Common myeloid progenitor, CD34-positive (primary cell): ENCODE measurements at places on chromosomes 2 and 18.

DNA sequence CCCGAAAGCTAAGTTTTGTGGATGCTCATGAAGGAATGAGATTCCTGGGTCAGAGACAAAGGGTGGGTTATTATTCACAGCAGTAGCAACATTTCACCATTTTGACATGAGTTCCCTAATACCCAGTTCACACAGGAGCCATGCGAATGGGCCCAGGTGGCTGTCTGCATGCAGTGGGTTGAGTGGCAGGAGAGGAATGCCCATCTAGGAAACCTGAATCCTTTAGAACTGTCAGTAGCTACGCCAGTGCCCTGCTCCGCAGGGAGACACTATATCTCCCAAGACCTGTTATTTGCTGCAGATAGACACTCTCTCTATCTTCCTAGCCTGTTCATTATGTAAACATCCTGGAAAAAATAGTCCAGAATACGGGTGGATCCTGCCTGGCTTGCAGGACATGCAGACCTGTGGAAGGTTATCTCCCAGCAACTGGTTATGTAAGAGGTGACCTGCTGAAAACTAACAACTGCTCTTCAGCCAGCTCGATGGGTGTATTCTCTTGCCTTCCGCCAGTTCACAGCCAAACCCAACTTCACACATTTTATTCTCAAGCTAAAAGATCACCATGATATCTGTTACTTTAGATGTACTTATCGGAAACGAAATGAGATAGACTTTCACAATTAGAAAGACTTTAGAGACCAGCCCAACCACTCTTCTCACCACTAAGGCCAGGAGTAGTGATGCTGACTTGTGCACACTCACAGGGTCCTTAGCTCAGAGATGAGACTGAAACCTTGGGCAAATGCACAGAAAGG, 59.1 kb downstream of the MBP start:
- no peak overlapping the region for H3K27ac ChIP-seq
- H3K36me3 ChIP-seq: peaks cover 19% of the 10 kb centered on the region
- H3K27me3 ChIP-seq: no peaks in the 10 kb centered on the region

- H3K27ac ChIP-seq: no peak overlapping the region
- no peaks in the 10 kb centered on the region for H3K36me3 ChIP-seq
- H3K4me1 ChIP-seq: no peaks in the 10 kb centered on the region
- no peak overlapping the region for H3K4me3 ChIP-seq
- no peaks in the 10 kb centered on the region for H3K27me3 ChIP-seq
Observed at GRCh38 chr2:88114889-88115288, 13.0 kb downstream of the FABP1 start.

DNA sequence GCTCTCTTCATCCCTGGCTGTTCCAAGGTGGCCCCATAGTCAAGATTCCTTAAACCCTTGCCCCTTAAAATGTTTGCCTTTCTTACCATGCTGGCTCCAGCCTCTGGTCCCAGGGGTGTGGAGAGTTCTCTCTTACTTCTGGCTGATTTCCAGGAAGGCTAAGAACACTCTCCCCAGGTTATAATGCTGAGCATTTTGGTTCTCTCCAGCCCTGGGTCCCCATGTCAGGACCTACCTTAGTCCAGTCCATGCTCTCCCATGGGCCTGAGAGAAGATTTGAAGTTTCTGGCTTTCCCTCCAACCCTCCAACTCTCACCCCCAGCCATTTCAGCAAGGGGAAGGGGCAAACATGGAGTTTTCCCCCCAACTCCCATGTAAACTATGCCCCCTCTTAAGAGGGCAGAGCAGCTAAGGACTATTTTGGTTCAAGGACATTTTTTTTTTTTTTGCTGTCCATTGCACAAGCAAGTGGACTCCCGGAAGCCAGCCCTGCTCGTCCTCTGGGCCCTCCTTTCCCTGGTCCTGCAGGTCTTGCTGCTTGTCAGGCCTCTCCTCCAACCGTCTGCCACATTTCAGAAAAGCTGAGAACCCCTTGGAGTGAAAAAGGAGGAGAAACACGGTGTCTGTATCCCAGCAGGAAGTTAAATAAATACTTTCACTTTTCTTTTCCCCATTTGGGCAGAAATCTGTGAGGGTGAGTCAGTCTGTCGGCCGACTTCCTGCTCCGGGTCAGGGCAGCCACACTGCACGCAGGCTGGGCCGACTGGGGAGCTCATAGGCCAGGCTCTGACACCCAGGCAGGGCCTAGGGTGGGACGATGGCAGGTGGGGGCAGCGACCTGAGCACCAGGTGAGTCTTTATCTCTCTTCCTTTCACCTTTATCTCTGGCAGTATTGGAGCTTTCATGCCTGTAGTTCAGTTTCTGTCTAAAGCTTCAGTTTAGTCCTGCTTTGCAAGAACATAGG, at the start of gene SP140L:
TSS of gene SP140L (plus strand) at position 741 of the 965 bp plus-strand sequence. CDS start at position 818, 77 bp downstream.
- peaks cover 3% of the 10 kb centered on the region for H3K36me3 ChIP-seq
- H3K27ac ChIP-seq: peak within 1 kb of the TSS; percentile 76
- peak within 1 kb of the TSS; percentile 78 for H3K4me3 ChIP-seq
- H3K27me3 ChIP-seq: no peaks in the 10 kb centered on the region

- H3K27me3 ChIP-seq: no peaks in the 10 kb centered on the region
- no peak overlapping the region for H3K27ac ChIP-seq
- no peak overlapping the region for H3K4me3 ChIP-seq
- no peaks in the 10 kb centered on the region for H3K36me3 ChIP-seq
- no peaks in the 10 kb centered on the region for H3K4me1 ChIP-seq
- DNase-seq: no peak
Observed at GRCh38 chr2:60278906-60279305, 274.5 kb downstream of the BCL11A start.

DNA sequence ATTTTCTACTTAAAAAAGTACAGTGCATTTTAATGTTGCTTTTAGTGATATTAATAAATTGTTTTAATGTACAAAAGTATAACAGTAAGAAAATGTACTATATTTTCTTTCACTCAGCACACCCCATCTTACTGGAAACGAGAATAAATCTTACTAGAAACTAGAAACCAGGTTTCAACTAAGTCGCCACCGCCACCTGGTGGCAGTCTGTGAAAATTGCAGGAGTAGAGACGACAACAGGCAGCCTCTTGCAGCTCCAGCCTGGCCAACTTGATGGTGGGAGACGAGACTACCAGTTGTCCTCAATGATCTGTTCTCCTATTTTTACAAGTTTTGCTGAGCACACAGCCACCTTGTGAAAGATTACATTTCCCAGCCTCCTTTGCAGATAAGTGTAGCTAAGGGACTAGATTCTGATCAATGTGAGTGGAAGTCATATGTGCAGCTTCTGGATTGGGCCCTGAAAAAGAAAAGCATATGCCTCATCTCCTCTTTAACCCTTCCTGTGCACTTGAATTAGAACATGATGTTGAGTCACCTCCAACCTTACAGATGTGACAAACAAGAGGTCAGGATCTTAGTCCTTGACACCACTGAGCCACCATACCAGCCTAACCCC, 8.7 kb downstream of the OTOF start:
- no peaks in the 10 kb centered on the region for H3K4me1 ChIP-seq
- no peaks in the 10 kb centered on the region for H3K36me3 ChIP-seq
- no peak overlapping the region for H3K4me3 ChIP-seq
- H3K27ac ChIP-seq: no peak overlapping the region
- peak; percentile 74 for DNase-seq

DNA sequence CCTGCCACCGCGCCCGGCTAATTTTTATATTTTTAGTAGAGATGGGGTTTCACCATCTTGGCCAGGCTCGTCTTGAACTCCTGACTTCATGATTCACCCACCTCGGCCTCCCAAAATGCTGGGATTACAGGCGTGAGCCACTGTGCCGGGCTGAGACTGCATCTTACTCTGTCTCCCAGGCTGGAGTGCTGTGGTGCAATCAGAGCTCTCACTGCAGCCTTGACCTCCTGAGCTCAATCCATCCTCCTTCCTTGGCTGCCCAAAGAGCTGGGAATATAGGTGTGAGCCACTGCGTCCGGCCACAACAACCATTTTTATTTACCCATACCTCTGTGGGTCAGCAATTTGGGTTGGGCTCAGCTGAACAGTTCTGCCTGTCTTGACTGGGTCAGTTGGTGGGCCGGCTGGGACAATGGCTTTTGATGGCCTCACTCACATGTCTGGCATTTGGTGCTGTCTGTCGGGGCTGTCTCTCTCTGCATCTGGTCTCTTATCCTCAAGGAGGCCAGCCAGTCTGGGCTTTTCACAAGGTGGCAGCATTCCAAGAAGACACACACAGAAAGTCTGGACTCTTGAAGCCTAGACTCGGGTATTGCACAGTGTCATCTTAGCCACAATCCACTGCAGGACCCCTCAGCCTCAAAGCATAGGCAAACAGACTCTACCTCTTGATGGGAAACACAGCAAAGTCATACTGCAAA, 116.8 kb upstream of the GATA6 start:
- no peaks in the 10 kb centered on the region for H3K4me1 ChIP-seq
- no peak overlapping the region for H3K4me3 ChIP-seq
- no peaks in the 10 kb centered on the region for H3K36me3 ChIP-seq
- H3K27ac ChIP-seq: no peak overlapping the region
- no peaks in the 10 kb centered on the region for H3K27me3 ChIP-seq

DNA sequence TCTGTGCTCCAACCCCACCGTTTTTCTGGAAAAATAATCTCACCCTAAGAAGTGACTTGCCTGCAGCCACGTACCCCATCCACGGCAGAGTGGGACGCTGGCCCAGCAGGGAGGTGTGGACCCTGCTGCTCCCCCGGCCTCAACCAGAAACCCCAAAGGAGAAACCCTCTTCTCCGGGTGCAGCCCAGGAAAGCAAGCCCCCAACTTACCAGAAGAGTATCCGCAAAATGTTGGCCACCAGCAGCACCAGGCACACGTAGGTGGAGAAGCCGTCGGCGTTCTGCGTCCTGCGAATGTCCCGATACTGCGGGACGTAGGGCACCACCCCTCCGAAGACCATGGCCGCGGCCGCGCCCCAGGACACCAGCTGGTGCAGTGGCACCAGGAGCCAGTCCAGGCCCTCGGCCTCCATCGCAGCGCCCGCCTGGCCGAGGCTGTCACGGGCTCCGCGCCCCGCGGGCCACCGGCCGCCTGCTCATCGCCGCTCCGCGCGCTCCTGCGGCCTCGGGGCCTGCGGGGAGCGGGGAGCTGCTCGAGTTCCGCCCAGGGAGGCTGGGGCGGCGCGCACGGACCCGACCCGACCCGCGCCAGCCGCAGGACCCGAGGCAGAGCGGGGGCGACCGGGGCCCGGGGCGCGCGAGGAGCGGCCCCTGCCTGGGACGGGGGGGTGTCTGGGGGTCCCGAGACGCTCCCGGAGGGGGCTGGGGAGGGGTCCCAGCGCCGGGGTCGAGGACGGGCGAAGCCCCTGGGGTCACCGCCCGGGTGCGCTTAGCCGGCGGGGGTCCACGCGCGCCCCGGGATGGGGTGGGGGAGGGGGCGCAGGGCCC, 725 bp downstream of the SLC66A2 start:
- DNase-seq: no peak
- peak overlapping the region; percentile 93 for H3K4me3 ChIP-seq
- H3K4me1 ChIP-seq: peaks cover 32% of the 10 kb centered on the region
- peak overlapping the region; percentile 55 for H3K27ac ChIP-seq
- H3K27me3 ChIP-seq: peaks cover 3% of the 10 kb centered on the region

- no peak overlapping the region for H3K27ac ChIP-seq
- no peak for DNase-seq
- peaks cover 32% of the 10 kb centered on the region for H3K27me3 ChIP-seq
- H3K4me3 ChIP-seq: peak overlapping the region; percentile 67
Observed at GRCh38 chr18:8703781-8704301, 1.5 kb upstream of the MTCL1 start.

DNA sequence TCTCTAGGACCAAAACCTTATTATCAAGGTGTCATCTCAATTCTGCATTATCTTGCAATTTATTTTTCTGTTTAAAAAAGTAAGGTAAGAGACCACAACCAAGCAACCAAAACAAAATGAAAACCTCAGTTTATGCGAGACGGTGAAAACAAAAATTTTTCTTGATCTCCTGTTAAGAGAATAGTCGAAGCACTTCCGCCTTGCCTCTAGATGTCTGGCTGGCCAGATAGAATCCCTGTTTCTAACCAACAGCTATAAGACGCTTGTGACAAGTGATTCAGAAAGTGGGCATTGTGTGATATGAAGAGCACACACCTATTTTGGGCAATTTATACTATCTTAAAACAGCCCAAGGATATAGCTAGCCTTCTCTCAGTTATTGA, 51.2 kb downstream of the MGAT5 start:
- no peaks in the 10 kb centered on the region for H3K27me3 ChIP-seq
- peaks cover 14% of the 10 kb centered on the region for H3K4me1 ChIP-seq
- H3K4me3 ChIP-seq: no peak overlapping the region
- no peak overlapping the region for H3K27ac ChIP-seq

DNA sequence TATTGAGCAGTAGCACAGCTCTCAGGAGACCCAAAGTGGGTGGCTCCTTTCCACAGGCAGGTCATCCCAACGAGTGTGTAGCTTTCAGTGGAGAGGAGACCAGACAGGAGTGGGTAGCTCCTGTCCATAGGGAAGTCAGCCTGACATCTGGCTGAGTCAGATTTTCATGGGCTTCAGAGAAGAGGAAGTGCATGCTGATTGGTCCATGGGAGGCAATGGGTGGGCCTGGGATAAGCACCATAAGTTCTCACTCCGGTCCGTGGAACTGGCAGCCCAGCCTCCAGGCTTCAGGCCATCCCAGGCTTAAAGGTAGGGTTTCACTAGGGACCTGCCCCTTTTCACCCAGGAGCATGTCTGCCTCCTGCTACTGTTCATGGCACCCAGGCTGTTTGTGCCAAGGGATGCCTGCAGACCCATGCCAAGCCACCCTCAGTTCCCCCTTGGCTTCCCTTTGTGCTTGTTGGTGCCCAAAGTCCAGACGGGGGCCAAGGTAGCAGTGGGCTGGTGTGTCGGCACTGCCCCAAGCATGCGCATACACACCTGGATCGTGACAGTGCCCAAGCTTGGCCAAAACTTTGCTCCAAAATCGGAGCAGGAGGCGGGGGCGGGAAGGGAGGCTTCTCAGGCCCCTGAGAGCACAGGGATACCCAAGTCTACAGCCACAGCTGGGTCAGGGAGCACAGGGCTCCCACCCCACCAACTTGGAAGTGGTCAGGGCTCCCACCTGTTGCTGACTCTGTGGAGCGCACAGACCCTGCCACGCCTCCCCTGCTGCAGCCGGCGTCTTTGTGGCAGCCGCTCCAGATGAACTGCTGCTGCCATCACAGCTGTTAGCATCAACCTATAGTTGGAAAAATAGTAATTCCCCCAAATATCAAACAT, 26.4 kb downstream of the MARCHF7 start:
- no peaks in the 10 kb centered on the region for H3K4me1 ChIP-seq
- DNase-seq: peak; percentile 40
- peaks cover 26% of the 10 kb centered on the region for H3K36me3 ChIP-seq
- no peak overlapping the region for H3K4me3 ChIP-seq
- no peak overlapping the region for H3K27ac ChIP-seq

DNA sequence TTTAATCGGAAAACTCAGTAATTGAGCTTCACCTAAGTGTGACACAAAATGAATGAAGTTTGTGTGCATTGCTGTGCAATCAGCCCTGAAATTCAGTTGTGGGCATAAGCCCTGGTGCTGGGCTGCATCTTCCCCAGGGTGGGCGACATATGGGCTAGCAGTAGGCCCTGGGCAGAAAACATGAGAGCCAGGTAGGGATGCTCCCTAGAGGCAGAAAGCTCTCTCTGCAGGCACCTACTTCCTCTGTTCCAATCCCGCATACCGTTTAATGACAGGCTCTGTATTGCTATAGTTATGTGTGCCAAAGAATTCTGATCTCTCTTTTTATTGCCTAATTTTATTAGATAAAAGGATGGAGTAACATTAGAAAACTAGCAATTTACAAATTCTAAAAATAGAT, 456.7 kb downstream of the NRXN1 start:
- H3K4me3 ChIP-seq: no peak overlapping the region
- H3K27ac ChIP-seq: no peak overlapping the region
- H3K4me1 ChIP-seq: no peaks in the 10 kb centered on the region

- H3K27ac ChIP-seq: peak overlapping the region; percentile 90
Observed at GRCh38 chr2:46914578-46915230, 902 bp downstream of the MCFD2 start.

GRCh38 chr2:216858312-216858711, 1.6 kb downstream of the TNP1 start:
- H3K36me3 ChIP-seq: no peaks in the 10 kb centered on the region
- H3K4me3 ChIP-seq: no peak overlapping the region
- no peaks in the 10 kb centered on the region for H3K27me3 ChIP-seq
